ENCODE measurements at places on chromosomes 1 and 21.

DNA sequence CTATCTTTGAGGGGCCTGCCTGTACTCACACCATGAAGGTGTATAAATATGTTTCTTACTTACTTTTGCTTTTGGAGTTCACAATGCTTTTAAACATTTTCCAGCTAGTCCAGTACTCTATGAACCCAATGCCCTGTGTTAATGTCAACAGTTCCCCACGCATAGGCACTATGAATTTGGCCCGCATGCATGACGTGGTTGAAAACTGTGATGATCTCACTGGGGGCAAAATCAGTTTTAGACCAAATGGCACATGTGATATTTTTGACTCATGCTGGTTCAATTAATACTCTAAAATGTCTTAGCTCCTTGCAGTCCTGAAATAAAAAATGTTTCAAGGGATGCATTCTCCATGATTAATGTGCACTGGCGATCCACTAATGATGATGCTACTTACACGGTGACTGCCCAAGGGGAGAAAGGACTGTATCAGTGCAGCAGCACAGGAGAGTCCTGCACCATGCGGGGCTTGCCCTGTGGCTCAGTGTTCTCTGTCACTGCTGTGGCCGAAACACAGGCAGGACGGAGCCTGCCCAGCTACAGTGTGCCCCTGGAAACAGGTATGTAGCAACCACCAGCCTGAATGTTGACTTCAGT is 15.7 kb downstream of the FNDC7 start:
- DNase-seq = no peak

- DNase-seq = peak; percentile 39
These were observed 89.2 kb downstream of the PLXNA2 start for GRCh38 chr1:208154679-208155642.

DNA sequence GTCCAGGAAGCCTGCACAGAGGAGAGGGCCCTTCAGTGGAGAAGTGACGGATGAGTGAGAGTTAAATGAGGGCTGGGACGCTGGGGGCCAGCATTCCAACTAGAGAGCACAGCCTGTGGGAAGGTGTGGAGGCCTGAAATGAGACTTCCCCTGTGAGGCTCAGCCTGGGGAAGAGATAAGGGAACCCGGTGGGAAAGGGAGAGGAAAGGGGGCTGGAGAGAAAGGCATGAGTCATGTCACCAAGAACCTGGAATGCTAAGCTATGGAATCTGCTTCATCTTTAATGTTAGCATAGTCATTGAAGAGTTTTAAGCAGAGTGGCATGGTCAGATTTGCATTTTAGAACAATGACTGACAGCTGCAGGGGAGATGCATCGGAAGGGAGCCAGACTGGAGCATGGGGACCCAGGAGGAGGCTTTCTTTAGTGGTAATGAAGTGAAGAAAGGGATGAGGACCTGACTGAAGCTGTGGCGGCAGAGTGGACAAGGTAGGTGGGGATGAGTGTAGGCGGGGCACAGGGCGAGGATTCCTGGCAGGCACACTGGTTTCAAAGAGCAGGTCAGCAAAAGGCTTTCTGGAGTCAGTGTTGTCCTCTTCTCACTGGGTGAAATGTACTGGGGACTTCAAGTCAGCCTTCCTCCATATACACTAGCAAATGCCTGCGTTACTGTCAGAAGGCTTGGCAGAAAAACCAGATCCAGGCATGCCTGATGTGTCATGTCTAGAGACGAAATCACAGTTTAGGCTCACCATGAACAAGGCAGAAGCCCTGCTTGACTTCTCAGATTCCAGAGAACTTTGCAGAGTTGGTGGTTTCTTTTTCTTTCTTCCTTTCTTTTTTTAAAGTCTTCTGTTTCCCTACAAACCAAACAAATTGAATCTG is 8.0 kb downstream of the RGL1 start:
- DNase-seq = no peak

- no peak for DNase-seq
These were observed 846.9 kb upstream of the ADAMTS5 start for GRCh38 chr21:27813750-27814149.

- no peak for DNase-seq
These were observed 157.3 kb upstream of the RUNX1 start for GRCh38 chr21:35206141-35207125.

DNA sequence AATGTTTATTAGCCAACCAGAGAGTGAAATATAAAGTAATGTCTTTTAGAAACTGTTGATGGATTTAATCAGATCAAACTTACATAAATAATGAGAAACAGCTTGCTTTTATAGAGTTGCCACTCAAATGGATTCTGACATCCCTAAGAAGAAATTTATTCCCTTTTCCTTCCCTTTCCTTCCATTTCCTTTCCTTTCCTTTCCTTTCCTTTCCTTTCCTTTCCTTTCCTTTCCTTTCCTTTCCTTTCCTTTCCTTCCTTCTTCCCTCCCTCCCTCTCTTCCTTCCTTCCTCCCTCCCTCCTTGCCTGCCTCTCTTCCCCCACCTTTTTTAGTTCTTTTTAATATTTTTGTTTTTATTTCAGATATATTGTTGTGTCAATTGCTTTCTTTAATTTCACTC is 27.3 kb downstream of the PRRX1 start:
- DNase-seq = no peak

DNA sequence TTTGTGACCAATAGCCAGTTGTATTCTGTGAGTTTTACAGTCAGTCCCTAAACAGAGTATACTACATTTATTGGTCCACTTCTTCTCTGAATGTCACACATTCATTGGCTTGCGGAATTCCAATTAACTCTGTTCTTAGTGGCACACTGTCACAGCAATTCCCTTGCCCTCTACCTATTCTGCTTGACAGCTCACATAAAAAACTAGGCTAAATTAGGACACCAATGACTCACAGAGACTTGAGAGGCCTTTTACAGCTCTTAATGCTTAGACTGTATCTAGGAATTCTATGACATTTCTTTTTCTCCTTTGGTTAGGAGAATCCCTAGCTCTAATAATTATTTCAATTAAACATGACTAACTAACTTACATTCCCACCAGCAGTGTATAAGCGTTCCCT is 104.1 kb downstream of the NEGR1 start:
- peak; percentile 6 for DNase-seq

DNA sequence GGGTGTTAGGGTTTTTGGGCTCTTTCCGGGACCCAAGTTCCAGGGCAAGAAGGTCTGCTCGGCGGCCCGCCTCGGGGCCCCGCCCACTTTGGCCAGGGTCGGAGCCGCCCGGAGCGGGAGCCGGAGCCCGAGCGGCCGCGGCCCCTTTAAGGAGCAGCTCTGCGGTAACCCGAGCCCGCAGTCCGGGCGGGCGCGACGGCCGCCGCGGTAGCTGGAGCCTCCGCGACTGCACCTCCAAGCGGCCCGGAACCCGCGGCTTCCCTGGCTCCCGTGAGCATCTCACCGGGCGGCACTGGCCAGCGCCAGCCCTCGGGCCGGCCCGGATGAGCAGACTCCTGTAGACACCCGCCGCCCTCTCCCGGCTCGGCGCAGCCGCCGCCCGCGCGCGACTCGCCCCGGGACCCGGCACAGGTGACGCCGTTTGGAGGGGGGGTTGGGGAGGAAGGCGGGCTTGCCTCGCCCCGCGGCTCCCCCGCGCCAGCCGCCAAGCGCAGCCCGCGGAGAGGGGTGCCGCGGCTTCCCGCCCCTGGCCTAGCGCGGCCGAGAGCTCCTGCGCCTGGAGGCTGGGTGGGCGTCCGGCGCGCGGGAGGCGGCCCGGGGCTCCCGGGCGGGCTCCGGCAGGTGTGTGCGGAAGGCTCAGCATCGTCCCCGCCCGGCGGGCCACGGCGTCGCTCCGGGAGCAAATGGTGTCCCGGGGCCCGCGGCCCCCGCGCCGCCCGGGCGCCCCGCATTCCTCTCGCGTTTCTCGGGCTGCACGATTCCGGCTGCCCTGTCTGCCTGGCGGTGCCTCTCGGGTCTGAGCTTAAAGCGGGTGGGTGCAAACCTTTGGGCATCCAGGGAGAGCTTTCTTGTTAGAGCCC is at the start of gene TLCD4:
TLCD4 (plus strand) TSS at position 149 of the 860 bp plus-strand sequence. CDS start 26,547 bp downstream, outside the sequence.
- DNase-seq = peak; percentile 60

- DNase-seq = no peak
These were observed 1018.9 kb upstream of the PRMT6 start for GRCh38 chr1:106037526-106037925.

GRCh38 chr1:193058529-193059281 is 455 bp downstream of the UCHL5 start:
- peak; percentile 76 for DNase-seq

DNA sequence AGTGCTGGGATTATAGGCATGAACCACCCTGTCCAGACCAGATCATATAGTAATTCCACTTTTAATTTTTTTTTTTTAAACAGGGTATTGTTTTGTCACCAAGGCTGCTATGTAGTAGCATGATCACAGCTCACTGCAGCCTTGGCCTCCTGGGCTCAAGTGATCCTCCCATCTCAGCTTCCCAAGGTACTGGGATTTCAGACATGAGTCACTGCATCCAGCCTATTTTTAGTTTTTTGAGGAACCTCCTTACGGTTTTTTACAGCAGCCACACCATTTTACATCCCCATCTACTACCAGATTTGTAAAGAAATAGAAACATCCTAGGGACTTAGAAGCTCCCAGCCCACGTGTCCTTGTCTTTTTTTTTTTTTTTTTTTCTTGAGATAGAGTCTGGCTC is 24.0 kb downstream of the L1TD1 start:
- DNase-seq = no peak

- DNase-seq = peak; percentile 21
These were observed 424.9 kb downstream of the ADGRL2 start for GRCh38 chr1:82225421-82226185.

- no peak for DNase-seq
These were observed 63.3 kb downstream of the ERG start for GRCh38 chr21:38434913-38435533.

GRCh38 chr1:85571181-85571759 is 9.3 kb upstream of the CCN1 start:
- DNase-seq = no peak

GRCh38 chr1:178101654-178102053 is 7.8 kb downstream of the RASAL2 start:
- no peak for DNase-seq

DNA sequence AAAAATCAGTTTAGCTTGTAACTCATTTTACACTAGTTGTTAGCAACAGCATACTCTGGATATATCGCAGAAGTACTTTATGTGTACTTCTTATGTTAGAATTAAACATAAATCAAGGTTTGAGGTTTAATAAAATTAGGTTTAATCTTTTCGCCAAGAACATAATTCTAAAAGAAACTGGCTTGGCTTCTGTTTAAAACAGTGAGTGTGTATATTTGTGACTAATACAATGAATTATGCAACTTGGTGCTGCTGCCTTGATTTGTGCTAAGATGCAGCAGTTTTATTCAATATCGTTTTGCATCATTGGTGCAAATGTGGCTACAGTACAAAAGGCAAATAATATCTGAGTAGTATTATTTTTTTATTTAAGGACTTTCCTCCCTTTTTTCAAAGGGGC is 44.8 kb downstream of the USP25 start:
- DNase-seq = no peak

- DNase-seq = no peak
These were observed 64.4 kb upstream of the TLR5 start for GRCh38 chr1:223207293-223208066.

- no peak for DNase-seq
These were observed 10.5 kb downstream of the MIIP start for GRCh38 chr1:12029720-12030339.

GRCh38 chr1:99771513-99771918 is 5.1 kb upstream of the FRRS1 start:
- DNase-seq = no peak

- no peak for DNase-seq
These were observed 8.3 kb upstream of the TRIM17 start for GRCh38 chr1:228424685-228425660.

DNA sequence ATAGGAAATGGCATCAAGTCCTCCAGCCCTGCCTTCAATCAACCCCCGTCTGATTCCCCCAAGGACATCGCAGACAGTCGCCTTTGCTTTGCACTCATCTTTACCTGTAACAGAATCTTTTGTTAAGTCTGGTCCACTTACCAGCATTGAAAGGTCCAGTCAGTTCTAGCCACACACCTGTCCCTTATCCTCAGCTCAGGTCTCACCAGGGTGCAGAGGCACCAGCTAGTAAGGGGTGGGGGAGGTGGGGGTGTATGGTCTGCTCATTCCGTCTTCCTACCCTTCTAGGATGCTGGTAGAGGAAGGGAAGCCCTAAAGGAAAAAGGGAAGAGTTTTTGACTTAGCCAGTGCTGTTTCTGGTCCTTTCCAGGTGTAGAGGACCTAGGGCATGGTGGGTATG is 427.7 kb downstream of the MATN1 start:
- DNase-seq = no peak

- DNase-seq = no peak
These were observed 424 bp upstream of the NECAP2 start for GRCh38 chr1:16440131-16440469.

DNA sequence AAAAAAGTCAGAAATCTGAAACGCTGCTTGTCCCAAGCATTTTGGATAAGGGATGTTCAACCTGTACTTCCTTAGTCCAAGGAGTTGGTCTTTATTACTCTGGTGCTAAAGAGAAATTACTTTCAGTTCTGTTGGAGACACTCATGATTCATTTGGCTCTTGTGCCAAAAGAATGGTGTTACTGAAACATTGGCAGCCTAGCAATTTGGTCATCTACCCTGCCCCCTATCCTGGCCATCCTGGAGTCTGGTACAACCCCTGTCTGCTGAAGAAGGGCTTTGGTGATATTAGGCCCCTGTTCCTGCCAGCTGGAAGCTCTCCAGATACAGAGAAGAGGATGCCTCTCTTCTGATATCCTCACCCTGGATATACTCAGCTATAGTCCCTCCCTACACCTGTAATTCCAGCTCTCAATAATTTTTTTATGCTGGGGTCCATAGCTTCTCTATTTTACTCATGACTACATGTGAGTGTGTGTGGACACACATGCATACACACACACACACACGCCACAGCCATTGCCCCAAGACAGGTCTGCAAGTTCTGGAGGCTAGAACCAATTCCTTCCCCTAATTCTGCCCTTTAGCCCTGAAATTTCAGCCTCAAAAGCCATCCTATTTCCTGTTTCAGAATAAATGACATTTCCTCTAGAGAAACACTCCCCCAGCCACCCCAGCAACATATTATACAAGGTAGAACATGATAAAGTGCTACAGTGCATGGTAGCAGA is 40.0 kb downstream of the LHX8 start:
- DNase-seq = no peak

DNA sequence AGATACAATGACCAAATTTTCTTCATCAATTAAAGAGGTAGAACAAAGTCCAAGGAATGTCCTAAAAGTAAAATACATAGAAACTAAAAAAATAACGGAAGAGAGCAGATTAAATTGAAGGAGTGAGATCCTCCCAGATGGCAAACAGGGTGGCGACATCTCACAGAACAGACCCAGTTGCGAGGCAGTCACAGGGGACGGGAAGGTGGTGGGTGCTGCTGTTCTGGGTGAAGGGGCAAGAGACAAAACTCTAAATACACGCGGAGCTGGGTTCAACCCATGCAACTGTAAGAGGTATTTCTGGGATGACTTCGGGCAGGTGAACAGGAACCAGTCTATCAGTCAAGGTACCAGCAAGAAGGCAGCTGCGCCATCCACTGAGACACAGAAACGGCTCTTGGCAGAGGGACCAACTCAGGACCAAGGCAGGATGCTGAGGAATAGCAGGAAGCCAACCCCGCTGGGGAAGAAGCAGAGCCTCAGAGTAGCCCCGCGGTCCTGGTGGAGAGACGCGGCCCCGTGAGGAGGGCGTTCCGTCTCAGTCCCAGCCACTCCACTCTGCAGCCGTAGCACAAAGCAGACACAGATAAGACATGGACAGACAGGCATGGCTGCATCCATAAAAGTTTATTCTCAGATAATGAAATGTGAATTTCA is 32.2 kb downstream of the WDR4 start:
- DNase-seq = no peak
